ENCODE measurements at places on chromosomes 2 and 18.

- DNase-seq, result no peak
Measured at GRCh38 chr2:107466241-107466640, 360.5 kb upstream of the RGPD4 start.

DNA sequence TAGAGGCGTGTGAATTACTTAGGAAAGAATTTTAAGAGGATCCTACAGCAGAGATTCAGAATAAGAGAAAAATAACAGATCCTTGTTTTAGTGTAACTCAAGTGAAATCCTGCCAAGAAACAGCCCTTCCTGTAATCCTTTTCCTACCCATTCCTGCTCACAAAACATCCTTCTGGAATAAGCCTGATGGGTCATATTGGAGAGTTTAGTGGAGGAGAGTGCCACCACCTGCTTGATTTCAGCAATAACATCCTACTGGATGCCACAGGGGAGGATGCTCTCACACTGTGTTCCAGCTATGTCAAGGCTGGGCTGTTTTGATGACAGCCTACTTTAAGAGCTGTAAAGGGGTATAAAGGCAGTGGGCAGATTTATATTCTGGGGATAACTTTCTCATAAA is 54.8 kb upstream of the CCDC178 start:
- no peak for DNase-seq

DNA sequence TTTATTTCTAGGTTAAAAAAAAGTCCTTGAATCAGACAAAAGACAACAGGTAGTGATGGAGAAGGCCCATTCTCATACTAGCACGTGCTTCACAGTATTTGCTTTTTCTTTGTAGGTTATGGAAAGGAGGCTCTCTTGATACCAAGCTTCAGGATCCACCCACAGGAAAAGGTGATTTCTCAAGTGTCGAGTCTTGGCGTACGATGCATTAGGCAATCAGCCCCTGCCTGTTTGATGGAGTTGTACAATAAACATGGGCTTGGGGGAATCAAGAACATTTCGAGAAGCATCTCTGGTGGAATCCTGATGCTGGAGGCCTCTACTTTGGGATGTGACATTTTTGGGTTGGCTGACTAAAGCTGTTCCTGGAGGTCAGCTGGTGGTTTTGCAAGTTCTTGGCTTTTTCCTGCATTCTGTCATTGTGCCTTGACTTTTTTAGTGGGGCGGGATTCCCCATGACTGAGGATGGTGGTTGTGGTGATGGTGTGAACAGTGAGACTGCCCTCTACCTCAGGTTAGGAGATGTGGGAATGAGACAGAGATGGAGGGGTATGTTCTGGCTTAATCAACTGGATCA is 231.5 kb upstream of the SPRED2 start:
- DNase-seq, result no peak

DNA sequence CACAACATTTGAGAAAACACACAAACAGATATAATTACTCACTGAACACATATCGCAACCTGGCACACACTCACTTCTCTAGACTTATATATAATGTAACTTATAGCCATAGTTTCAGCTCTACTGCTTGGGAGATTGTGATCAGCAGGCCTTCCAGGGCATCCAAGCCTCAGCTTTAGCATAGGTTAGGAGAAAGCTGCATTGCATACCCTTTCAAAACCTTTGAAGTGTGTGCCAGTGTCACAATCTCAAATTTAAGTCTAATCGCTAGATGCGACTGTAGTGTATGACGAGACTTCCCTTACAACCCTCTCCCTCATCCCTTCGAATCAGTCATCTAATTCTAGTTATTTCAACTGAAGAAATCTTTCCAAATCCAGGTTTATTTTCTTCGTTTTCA is 30.9 kb downstream of the SLC66A3 start:
- no peak for DNase-seq

- DNase-seq, result peak; percentile 37
Measured at GRCh38 chr2:20050104-20050645, 1.3 kb downstream of the LAPTM4A start.

- DNase-seq, result no peak
Measured at GRCh38 chr2:100151310-100151709, 8.9 kb upstream of the AFF3 start.

GRCh38 chr18:8976606-8977005 is 125.9 kb upstream of the NDUFV2 start:
- no peak for DNase-seq

GRCh38 chr2:227461811-227462461 is 10.0 kb upstream of the AGFG1 start:
- no peak for DNase-seq

DNA sequence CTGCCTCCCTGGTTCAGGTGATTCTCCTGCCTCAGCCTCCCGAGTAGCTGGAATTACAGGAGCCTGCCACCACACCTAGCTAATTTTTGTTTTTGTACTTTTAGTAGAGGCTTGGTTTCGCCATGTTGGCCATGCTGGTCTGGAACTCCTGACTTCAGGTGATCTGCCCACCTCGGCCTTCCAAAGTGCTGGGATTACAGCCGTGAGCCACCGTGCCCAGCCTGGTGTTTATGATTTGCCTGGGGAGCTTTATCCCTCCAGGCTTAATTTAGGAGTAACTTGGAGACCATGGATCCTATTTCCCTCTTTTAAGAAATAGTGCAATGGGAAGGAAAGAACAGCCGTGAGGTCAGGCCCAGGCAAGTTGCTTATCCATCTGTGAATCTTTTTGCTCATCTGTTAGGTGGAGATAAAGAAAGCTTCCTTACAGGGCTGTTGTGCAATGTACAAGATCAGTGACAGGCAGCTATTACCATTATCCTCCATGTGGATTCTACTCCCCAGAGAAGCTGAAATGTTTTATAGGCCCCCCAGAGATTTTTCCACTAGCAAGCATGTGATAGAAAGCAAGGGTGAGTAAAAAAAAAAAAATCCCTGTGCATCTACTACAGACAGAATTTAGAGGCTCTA is 104.9 kb upstream of the MGAT5 start:
- DNase-seq, result no peak

DNA sequence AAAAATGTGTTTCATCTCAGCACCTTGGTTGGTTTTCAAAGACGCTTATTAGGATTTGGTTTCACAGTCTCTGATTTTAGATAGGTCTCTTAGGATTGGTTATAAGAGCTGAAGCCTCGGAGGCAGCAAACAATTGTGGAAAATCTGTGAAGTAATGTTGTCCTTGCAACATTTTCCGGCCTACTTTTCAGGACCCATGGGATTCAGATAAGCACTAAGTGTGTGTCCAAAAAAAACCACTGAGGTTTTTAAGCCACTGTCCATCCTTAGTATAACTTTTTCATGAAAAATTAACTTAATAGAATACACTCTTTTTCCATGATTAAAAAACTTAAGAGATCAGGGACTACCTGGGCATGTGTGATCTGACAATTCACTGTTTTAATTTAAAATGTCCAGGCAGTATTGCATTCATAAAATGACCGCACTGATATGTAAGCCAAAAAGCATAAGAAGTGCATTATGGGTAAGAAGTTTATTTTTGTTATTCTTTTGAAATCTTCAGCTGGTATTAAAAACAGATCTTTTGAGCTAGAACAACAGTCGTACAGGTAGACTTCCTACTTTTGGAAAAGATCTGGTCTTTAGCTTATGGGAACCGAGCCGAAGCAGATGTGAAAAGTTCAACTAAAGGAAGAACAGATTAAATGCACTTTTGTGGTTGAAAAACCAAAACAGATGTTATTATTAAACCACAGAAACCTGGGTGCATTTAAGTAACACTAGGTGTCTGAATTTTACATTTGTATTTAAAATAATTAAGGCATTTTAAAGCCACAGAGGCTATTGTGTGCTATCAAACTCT is 479.4 kb upstream of the ZEB2 start:
- DNase-seq, result no peak

DNA sequence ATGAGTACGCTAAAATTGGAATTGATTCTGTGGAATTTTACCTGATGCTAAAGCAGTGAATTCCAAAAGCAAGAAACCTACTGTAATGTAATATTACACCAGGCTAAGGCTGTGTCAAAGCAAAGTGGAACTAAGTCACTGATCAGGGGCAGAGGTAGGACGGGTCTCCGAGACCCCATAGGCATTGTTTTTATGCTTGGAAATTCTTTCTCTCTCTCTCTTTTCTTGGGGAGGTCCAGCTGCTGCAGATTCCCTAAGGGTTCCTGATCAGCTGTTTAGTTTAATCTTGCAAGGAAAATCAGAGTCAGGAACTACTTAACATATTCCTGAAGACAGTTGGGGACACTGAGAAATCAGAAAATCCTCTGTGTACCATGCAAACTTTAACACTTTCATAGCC is 220.2 kb downstream of the SRBD1 start:
- DNase-seq, result no peak

DNA sequence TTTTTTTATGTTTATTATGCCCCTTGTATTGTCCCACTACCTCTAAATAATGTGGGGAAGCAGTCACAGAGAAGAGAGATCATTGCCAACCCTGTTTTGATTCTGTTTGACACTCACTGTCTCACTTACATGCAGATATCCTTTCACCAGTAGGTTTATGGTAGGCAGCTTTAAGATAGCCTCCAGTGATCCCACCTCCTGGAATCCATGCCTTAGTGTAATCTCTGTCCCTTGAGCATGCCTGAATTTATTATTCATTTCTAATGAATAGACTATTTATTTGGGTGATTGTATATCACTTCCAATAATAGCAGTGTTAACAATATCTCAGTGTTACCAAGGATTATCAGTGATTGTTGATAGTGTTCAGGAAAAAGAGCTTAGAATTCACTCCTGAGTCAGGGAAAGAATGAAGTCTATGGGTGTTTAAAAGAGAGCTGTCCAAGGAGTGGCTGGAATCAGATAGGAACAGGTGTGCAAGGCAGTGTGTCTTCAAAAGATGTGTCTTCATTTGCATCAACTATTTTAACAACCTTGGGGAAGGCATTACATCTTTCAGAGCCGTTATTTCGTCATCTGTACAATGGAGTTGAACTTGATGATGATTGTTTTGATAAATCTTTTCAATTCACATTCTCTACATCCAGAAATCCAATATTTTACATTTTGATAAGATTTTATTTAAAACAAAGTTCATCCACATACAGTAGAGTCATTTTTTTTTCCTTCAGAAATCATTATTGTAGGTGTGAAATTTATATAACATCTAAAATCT is 31.9 kb downstream of the PKP4 start:
- no peak for DNase-seq

GRCh38 chr2:70768590-70769085 is 638 bp upstream of the ADD2 start:
- DNase-seq, result no peak

DNA sequence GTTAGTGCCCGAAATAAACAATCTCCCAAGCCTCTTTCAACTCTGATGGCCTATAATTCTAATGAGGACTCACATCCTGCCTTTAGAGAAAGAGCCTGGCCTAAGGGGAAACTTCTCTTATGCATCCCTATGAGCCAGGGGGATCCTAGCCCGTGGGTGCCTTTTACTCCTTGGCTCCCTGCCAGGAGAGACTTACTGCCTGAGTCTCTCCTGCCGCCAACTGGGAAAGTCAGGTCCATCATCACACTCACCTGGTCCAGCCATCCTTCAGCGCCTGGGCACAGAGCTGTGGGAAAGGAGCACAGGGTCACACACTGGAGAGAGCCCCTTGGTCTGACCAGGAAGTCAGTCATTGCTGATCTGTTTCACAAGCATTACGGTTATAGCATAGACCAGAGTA is 24.1 kb downstream of the ENOSF1 start:
- no peak for DNase-seq

- DNase-seq, result no peak
Measured at GRCh38 chr2:237540823-237541222, 25.6 kb upstream of the PRLH start.

DNA sequence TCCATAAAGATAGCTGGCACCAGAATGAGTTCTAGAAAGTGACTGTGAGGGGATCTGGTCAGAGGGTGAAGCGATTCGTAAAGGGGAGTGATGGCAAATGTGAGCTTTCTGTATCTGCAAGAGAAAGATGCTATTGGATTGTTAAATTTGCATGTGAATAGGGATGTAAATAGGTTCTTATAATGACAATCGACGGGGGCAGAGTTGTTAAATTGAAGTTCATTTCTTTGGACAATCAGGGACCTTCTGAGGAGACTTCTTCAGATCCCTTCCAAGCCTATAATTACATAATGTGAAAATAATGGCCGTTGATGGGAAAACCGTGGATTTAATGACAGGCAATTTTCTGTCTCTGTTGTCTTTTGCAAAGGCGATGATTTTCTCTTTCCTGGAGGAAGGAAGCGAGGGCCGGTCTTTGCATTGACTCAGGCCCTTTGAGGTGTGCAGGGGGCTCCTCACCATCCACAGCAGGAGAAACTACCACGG is 52.2 kb upstream of the TMEM18 start:
- DNase-seq, result no peak

DNA sequence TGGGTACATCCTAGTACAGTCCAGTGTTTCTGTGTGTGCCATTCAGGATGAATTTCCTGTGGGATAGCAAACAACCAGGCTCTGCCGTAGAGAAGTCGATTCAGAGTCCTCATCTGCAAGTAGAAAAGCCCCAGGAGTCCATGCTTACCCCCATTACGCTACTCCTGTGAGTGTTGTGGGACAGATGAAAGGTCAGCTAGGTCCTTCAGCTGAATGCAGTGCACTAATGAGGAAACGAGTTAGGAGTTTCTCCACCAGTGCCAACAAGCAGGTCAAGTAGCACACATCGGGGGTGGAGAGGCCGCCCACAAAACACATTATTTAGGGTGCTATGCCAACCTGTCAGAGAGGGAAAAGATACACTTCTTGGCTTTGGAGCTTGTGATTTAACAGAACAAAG is 2.5 kb upstream of the GPR39 start:
- no peak for DNase-seq

- no peak for DNase-seq
Measured at GRCh38 chr2:85511008-85511811, 27.8 kb upstream of the MAT2A start.

GRCh38 chr2:44801841-44802776 is 139.4 kb upstream of the SIX3 start:
- no peak for DNase-seq

DNA sequence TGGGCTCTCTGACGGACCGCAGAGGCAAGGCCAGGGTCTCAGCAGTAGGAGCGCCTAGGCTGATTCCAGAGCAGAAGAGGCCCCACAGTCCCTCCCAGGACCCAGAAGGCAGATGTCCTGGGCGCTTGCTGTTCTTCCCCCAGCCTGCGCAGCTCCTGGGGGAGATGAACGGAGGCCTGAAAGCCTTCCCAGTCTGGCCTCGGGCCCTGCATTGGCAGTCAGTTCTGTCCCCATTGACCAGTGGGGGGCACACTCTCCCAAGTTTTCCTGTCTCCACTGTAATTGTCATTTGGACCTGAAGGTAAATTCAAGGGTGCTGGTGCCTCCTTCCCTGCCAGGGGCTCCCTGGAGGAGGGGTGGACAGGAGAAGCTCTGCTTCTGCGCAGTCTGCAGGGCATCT is 345.7 kb downstream of the CYP26B1 start:
- no peak for DNase-seq

- no peak for DNase-seq
Measured at GRCh38 chr18:7116792-7117389, 706 bp downstream of the LAMA1 start.

Data from GM12864 (cell line).